ENCODE measurements at places on chromosomes 5 and 9.

GRCh38 chr5:181261320-181262049 lies 542 bp upstream of the TRIM52 start:
- peak; percentile 74 for DNase-seq

- no peak for DNase-seq
These were observed 52.4 kb downstream of the VCAN start for GRCh38 chr5:83523929-83524328.

DNA sequence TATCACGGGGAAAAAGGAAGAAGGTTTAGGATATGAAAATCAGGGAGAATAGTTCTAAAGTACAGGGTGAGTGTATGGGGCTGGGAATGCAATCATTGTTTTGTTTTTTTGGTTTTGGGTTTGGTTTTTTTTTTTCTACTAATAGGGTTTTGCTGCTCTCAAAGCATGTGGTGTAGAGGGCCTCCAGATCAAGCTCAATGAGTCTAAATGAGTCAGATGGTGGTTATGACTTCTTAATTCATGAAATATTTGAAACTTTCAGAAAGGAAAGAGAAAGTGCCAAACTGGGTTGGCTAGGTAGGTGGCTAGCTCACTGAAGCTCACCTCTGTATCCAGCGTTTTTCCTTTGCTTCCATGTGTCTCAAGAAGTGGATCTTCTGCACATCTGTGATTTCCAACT lies 10.7 kb downstream of the OR1L8 start:
- DNase-seq = no peak

GRCh38 chr9:96021551-96022444 lies 146.3 kb downstream of the ERCC6L2 start:
- DNase-seq = peak; percentile 25

- DNase-seq = peak; percentile 54
These were observed 17.0 kb upstream of the MSMP start for GRCh38 chr9:35771075-35771433.

- no peak for DNase-seq
These were observed 91.8 kb upstream of the OR13F1 start for GRCh38 chr9:104412238-104412637.

DNA sequence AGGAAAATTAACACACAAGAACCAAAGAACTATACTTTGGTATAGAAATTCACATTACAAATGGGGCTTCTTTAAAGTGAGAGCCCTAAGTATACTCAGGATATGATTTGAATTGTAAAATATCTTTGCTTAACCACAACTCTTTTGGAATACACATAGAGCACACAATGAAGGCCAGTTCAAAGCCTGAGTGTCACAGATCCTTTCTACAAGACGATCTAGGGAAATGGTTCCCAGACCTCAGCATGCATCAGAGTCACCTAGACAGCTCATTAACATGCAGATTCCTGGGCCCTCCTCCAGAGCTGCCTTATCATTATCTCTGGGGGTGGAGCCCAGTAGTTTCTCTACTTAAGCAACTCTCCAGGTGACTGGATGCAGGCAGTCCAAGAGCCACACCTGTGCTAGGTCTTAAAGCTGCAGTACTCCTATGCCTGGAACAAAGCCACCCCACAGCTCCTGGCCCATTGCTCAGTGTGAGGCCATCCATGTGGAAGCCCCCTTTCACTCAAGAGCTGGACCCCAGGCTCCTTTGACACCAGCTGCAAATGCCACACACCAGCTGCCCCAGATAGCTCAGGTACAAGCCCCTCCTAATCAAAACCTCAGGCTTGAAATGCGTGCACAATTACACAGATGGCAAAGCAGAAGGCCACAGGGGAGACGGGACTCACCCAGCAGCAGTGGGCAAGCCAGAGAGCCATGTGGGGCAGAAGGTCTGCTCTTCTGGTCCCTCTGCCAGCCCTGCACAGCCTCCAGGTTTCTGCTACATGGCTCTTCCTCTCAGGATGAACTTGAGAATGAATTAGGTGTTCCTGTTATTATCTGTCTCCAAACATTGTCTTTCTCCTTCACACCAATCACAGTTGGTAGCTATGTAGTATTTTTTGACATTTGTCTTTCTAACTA lies 106.1 kb downstream of the SH3TC2 start:
- DNase-seq = no peak

DNA sequence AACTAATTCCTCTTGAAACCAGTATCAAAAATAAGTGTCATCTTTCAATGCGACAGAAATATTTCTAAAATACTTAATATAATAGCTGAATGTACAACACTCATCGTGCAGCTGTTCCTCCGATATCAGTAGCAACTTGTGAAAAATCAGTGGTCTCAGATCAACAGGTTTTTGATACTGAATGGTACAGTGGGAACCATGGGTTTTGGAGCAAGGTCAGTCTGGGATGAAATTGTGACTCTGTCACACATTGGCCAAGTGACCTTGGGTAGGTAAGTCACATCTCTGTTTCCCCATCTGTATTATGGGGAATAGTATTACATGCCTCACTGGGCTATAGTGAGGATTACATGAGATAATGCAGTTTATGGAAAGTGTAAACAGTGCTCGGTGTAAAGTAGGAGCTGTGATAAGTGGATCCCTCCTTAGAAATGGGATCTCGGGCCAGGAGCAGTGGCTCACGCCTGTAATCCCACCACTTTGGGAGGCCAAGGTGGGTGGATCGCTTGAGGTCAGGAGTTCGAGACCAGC lies 17.3 kb downstream of the EXOSC2 start:
- DNase-seq = no peak

GRCh38 chr5:54083245-54083644 lies 227.1 kb downstream of the ARL15 start:
- no peak for DNase-seq

GRCh38 chr5:81909677-81910076 lies 62.1 kb upstream of the ATG10 start:
- DNase-seq = no peak

DNA sequence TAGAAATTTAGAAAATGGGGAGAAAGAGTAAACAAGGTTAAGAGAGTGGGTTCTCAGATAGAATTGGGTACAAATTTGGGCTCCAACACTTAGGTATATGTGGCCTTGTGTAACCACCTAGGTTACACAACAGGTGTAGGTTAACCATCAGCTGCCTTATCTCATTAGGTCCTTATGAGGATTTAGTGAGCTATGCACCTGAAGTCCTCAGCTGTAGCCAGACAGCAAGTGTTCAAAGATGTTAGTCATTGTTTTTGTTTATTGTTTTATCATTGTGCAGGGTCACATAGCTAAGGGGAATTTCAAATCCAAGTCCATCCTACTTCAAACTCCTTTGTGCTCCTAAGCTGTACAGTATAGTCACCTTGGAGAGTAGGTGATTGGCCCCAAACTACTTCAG lies 970 bp upstream of the TRIM32 start:
- DNase-seq = no peak

DNA sequence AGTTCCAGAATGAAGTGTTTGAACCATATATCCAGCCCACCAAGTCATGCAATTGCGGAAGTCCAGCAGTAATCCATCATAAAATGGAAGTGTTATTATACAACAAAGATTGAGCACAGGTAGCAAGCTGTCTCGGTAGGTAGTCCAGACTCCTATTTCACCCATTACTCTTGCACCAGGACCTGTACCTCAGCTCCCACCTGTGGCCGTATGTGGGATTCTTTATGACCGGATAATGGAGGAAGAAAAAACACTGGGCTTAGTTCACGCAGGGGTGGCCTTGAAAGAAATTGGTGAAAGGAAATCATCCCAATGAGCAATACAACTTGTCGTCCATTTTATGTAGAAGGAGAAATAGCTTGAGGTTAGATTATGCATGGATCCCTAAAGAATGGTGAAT lies 216.3 kb downstream of the ESM1 start:
- no peak for DNase-seq

GRCh38 chr5:60473654-60474053 lies 226.3 kb downstream of the DEPDC1B start:
- DNase-seq = no peak

- DNase-seq = no peak
These were observed 237.1 kb downstream of the SLF1 start for GRCh38 chr5:94855543-94855942.

GRCh38 chr9:72274916-72275315 lies 90.1 kb downstream of the ZFAND5 start:
- no peak for DNase-seq

- DNase-seq = no peak
These were observed 10.6 kb upstream of the PWWP2A start for GRCh38 chr5:160129841-160130240.

GRCh38 chr5:15689836-15690235 lies 189.9 kb downstream of the FBXL7 start:
- no peak for DNase-seq

DNA sequence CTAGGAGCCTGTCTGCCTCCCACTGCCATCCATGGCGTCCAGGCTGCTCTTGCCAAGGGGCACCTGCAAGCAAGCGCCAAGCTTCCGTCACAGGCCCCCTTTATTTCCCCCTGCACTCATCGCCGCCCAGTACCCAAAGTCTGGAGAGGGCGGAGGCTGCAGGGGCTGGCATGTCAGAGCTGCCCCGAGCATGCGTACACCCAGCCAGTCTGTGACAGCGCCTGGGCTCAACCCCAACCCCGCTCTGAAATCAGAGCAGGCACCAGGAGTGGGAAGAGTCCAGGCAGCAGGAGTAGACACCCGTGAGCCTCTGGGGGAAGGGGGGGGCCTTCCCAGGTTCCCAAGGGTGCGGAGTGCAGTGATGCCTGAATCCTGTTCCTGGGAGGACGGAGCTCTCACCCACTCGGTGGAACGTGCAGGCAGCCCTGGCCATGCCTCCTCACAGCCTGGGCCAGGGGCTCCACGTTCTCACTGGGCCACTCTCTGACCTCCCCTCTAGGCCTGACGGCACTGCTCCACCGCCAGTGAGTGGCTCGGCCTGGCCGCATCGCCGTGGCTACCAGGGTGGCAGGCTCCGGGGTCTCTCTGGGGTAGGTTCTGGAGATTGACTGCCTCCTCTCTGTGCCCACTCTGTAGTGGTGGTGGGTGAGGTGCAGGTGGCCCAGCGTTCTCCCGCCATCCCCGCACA lies 469.0 kb downstream of the CDH9 start:
- DNase-seq = peak; percentile 13

GRCh38 chr5:14505310-14506139 lies 76.1 kb upstream of the OTULINL start:
- no peak for DNase-seq

- DNase-seq = no peak
These were observed 24.7 kb upstream of the TMEM171 start for GRCh38 chr5:73095564-73096238.

DNA sequence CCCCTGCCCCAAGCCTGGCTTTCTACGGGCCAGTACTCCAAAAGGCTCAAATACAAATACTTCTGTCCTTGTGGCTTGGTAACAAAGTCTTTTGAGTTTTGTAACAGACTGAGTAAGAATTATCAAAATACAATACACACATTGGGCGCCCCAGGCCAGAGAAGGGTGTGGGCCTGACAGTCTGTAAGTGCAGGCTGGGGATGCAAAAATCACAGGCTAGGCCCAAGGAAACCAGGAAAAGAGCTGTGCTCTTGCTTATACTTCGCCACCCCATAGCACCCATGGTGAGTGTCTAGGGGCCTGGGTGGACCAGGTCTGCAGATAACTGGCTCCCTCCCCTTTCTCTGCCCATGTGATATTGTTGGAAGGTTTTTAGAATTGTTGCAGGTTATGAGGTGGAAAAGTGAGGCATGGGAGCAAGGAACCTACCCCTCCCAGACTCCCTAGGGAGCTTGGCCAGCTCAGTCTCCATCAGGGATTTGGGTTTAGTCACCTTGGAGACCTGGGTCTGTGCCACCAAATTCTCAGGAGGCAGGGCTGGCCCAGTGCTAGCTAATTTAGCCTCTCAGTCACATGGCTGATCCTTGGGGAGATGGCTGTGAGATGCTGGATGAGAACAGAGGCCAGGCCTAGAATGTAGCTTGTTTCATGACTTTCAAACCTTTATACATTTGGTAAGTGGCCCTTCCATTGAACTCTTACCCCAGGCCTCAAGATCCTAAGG lies 72.9 kb downstream of the TARS1 start:
- no peak for DNase-seq

DNA sequence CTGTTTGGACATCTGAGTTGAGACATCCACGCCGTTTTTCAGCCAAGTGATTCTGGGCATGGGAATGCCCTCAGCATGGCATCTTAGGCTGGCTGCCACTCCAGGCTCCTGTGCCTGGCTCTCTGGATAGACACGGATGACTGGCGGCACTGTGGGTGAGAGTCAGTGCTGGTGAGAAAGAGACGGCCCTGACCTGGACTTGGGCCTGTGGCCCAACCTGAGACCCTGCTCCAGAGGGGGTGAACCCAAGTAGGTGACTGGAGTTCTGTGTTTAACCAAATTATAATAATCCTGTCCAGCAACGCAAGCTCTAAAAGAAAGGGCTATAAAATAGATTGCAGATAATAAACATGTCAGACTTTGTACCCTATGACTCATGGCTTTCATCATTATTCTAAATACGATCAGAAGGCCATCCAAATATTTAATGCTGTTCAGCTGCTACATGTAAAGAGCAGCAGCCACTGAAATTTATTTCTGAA lies 173.9 kb downstream of the HSPA4 start:
- no peak for DNase-seq

- no peak for DNase-seq
These were observed 2.5 kb downstream of the TBC1D9B start for GRCh38 chr5:179905161-179905560.

DNA sequence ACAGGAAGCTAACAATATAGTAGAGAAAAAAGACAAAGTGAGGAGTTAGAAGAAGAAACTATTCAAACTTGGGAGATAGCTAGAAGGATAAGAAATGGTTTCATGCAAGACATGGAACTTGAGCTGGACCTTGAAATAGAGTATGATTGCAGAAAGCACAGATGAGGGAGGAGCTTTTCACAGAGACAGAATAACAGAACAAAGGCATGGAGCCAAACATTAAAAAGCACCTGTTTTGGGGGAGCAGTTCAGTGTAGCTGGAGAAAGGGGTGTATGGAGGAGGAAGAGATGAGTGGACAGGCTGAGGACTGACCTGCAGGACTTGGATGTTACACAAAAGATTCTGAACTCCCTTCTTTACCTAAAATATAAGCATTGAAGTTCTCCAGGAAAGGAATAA lies 25.2 kb downstream of the DTWD2 start:
- DNase-seq = no peak

- DNase-seq = no peak
These were observed 15.6 kb downstream of the C5orf58 start for GRCh38 chr5:170248172-170248930.

- no peak for DNase-seq
These were observed 99.6 kb downstream of the APBA1 start for GRCh38 chr9:69572611-69573010.

DNA sequence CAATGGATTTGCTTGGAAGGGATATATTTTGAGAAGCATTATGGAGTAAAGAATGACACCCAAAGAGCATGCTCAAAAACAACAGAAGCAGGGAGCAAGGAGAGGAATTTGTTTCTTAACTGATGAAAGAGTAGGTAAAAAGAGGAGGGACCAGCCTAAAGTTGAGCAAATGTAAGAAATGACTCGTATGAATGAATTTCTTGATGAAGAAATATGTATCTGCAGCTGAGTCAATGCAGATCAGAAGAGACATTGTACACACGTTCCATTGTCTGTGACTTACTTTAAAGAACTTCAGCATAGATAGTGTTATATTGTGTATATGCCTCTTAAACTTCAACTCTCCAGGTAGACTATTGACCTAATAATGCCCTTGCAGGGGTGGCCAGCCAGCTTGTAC lies 112.7 kb upstream of the NREP start:
- DNase-seq = no peak
